Regular cardiac myocyte (primary cell): ENCODE measurements at places on chromosomes 11 and 22. TPM values are rescaled to one million over a fixed set of nuclear protein-coding genes. Genes with fewer than 3 reads are reported as not detected.

Gene SLC22A9
- not detected in 2 replicates for total RNA-seq

Gene BTG4
- total RNA-seq: not detected in 2 replicates

Gene TMPRSS5
- total RNA-seq: 0.28 TPM in 1 of 2 replicates, not detected in the other

Gene RBMXL2
- total RNA-seq: under 0.01 TPM in 1 of 2 replicates, not detected in the other

Gene GAS2L1
- total RNA-seq: 7.6 and 12.5 TPM in 2 replicates

Gene BAIAP2L2
- total RNA-seq: 0.56 and 1.7 TPM in 2 replicates

Gene AP1B1
- total RNA-seq: 39.7 and 67.7 TPM in 2 replicates

Gene TRIM48
- not detected in 2 replicates for total RNA-seq

Gene CACNA1I
- total RNA-seq: under 0.01 TPM in 1 of 2 replicates, not detected in the other

Gene ANGPTL5
- under 0.01 and 0.28 TPM in 2 replicates for total RNA-seq

Gene TRIM66
- total RNA-seq: 3.5 and 9.6 TPM in 2 replicates

Gene OR10D3
- total RNA-seq: not detected in 2 replicates

Gene LUZP2
- total RNA-seq: 0.19 and 1.4 TPM in 2 replicates

Gene MFRP
- under 0.01 TPM in 1 of 2 replicates, not detected in the other for total RNA-seq

Gene POU2F3
- total RNA-seq: not detected in 2 replicates

Gene SEZ6L
- not detected in 2 replicates for total RNA-seq

Gene NCAM1
- 0.58 and 0.85 TPM in 2 replicates for total RNA-seq

Gene PATE4
- total RNA-seq: not detected in 2 replicates

Gene PNPLA5
- total RNA-seq: under 0.01 TPM in 1 of 2 replicates, not detected in the other

Gene POLD3
- 11.8 and 14.0 TPM in 2 replicates for total RNA-seq

Gene GGT1
- total RNA-seq: 3.1 and 3.9 TPM in 2 replicates

Gene SMIM38
- under 0.01 and 0.85 TPM in 2 replicates for total RNA-seq

Gene CD248
- 28.5 and 40.3 TPM in 2 replicates for total RNA-seq

Gene PGA5
- total RNA-seq: not detected in 2 replicates

Gene FAM111B
- 2.3 and 21.9 TPM in 2 replicates for total RNA-seq

Gene APOL4
- total RNA-seq: 0.38 and 1.4 TPM in 2 replicates

Gene SMPD1
- 39.1 and 57.2 TPM in 2 replicates for total RNA-seq
